ENCODE measurements at places on chromosomes 7 and 10.
A peak's percentile ranks its signal among the peaks of the same experiment; 100 is the strongest.

DNA sequence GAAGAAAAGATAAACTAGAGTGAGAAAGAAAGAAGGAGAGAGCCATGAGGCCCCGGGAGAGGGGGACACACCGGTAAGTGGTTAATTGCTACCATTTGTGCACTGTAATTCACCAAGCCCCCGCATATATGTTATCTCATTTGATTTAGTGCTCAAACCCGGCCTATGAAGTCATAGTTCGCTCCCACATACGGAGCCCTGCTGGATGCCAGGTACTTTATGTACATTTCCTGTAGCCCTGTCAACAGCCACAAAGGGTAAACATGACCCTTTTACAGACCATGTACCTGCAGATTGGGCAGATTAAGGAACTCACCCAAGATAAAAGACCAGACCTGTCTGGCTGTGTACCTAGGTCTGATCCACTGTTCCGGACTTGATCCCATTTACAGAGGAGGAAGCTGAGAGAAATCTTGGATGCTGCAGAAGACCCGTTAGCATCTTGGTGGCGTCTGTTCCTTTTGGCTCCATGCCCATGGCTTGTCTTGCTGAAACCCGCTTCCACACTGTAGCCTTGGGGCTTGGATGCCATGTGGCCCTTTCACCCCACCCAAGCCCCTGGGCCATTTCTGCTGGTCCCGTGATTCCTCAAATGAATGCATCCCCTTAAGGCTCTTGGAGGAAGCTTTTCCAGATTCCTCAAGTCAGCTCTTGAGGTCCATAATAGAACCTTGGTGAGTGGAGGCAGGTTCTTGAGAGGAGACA is 32.3 kb downstream of the FAM241B start:
- no peak for DNase-seq

- DNase-seq: no peak
These were observed 13.5 kb upstream of the NFKB2 start for GRCh38 chr10:102381983-102382382.

- no peak for DNase-seq
These were observed 72.7 kb upstream of the PRKG1 start for GRCh38 chr10:51001587-51001986.

DNA sequence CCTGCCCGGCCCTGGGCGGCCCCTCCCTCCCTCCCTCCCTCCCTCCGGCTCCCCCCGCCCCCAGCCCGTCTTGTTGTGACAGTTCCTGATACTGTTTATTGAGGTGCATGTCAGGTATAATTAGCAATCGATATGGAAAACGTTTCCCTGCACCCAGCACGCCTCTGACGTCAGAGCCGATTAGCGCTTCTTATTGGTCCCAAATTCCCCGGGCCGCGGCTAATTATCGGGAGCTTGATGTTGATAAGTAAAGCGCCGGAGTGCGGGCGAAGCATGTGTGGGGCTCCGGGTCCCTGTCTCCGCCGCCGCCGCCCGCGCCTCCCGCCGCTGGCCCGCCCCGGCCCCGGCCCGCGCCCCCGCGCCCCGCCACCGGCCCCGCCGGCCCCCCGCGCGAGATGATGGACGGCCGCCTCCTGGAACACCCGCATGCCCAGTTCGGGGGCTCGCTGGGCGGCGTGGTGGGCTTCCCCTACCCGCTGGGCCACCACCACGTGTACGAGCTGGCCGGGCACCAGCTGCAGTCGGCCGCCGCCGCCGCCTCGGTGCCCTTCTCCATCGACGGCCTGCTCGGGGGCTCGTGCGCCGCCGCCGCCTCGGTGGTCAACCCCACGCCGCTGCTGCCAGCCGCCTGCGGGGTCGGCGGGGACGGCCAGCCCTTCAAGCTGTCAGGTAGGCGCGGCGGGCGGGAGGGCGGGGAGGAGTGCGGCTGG is at the start of gene UNCX:
Gene UNCX, plus strand, starts transcription at position 250 of the 710 bp plus-strand sequence. Its CDS starts 146 bp downstream, at position 396.
- no peak for DNase-seq

DNA sequence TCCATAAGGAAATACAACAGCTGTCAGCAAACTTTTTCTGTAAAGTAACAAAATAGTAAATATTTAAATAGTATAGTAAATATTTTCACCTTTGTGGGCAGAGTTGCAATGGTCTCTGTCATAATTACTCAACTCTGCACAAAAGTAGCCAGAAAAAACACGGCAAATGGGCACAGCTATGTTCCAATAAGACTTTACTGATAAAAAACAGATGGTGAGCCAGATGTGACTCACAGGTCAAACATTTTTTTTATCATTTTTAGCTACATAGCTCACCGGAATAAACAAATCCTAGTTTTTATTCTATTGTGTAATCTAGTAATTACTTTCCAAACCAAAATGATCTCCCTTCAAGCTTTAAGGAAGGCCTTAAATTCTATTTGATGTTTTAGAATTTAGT is 55.3 kb downstream of the NCAPG2 start:
- peak; percentile 55 for DNase-seq

GRCh38 chr10:121494296-121494695 is 103.9 kb downstream of the FGFR2 start:
- DNase-seq: no peak

- DNase-seq: no peak
These were observed 4.9 kb downstream of the SMARCD3 start for GRCh38 chr7:151243408-151244195.

DNA sequence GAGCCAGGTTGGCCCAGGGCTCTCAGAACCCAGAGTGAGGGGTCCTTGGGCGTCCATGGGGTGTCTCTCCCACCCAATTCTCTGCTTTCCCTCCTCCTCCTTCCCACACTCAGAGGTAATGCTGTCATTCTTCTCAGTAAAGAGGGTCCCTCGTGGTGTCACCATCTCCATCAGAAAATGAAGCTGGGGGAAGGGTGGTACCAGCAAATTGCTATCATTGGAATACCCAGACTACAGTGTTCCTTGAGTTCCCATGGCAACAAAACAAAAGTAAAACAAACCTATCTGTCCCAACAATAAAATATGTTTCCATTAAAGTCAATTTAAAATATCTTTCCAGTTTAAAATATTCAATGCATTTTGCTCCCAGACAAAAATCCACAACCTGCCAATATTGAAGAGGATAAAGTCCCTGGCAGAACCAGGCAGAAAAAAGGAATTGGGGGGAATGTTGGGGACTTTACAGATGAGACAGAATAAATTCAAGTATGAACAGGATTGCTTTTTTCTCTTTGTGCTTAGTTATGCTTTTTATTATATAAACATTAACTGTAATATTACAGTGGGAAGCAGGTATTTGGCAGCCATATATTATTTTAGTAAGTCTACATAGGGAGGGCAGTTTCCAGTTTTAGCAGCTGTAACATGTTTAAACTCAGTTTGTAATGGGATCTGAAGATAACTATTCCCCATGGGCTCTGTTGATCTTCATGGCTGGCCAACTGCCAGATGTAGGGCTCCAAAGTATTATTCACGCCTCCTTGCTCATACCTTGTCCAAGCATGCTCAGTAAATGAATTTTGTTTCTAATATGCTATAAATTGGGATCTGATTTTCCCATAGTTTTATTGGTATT is 182.1 kb downstream of the ARID5B start:
- peak; percentile 57 for DNase-seq

DNA sequence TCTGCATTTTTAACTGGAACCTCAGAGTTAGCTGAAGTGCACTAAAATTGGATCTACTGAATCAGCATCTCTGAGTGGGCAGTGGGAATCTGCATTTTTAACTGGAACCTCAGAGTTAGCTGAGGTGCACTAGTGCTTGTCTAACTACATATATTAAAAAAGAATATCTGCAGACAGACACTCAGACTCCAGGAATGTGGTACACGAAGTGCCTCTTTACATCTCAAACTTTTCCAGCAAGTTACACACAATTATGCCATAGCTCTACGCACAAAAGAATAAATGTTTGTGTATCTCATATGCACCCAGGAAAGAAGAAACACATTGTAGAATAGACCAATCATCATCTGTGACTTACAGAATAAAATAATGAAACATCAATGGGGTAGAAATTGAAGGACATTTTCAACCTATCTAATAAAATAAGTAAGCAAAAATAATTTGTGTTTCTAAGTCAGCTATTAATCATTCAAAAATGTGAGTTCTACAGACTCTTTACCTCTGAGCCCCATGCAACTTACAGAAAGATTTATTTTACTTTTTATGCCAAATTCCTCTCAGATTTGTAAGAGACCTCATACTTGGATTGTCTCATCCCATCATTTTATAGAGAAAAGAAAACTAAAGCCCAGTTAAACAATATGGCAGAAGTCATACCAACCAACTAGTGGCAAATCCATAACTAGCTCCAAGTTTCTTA is 28.3 kb downstream of the PPP1R3A start:
- DNase-seq: no peak

DNA sequence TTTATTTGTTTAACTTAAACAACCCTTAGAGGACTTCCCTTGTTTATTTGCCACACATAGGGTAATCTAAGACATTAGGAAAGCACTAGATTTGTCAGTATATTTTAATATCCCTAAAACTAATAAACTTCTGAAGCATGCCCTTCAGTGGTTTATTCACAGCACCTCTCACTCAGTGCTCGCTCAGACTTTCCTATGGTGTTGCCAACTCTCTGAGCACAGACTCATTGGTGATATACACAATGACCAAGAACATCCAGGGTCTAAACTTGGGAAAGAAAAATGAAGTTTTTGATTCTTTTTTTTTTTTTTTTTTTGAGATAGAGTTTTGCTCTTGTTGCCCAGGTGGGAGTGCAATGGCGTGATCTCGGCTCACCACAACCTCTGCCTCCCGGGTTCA is 82.2 kb downstream of the RAB11FIP2 start:
- DNase-seq: no peak

GRCh38 chr7:99440195-99440594 is 1.5 kb downstream of the CPSF4 start:
- no peak for DNase-seq

DNA sequence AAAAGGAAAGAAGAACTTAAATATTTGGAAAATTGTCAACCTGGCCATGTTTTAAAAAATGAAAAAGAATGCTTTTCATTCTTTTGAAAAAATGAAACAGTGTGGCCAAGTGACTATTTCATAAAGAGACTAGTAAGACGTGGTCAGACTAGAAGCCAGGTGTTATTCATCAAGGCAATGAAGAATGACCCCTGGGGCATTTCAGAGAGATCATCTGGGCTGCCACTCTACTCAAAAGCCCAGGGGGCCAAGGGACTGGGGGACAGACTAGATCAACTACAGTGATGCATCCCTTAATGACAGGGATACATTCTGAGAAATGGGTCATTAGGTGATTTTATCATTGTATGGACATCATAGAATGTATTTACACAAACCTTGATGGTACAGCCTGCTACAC is 199.4 kb downstream of the STK31 start:
- DNase-seq: no peak

GRCh38 chr10:123144697-123145541 is 3.0 kb upstream of the HMX2 start:
- DNase-seq: no peak

- peak; percentile 4 for DNase-seq
These were observed 57.8 kb downstream of the PRKCQ start for GRCh38 chr10:6522230-6522629.

- peak; percentile 66 for DNase-seq
These were observed 38.1 kb downstream of the EXOC6 start for GRCh38 chr10:92886334-92886961.

- no peak for DNase-seq
These were observed 265.1 kb downstream of the ETV1 start for GRCh38 chr7:13724191-13724976.

GRCh38 chr10:121765204-121765603 is 162.6 kb downstream of the ATE1 start:
- no peak for DNase-seq

GRCh38 chr7:154217688-154218340 is 165.6 kb downstream of the DPP6 start:
- no peak for DNase-seq

GRCh38 chr7:45721686-45722598 is 147.8 kb downstream of the ADCY1 start:
- no peak for DNase-seq

DNA sequence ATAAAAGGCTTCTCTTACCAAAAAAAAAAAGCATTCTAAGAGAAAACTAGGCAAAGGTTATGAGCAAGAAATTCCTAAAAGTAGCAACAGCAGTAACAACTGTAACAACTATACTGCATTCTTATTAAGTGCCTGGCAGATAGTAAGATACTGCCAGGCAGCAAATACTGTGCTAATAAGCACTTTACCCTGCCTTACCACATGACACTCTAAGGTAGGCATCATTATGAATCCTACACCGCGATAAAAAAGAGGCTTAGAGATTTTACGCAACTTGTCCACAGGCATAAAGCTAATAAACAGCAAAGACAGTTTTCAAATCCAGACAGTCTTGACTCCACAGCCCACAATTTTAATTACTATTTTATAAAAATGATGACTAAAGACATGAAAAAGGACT is 83.2 kb downstream of the USP6NL start:
- DNase-seq: no peak

GRCh38 chr10:131650771-131651673 is 249.8 kb upstream of the PPP2R2D start:
- DNase-seq: no peak

- DNase-seq: peak; percentile 45
These were observed 34.5 kb upstream of the MEOX2 start for GRCh38 chr7:15720849-15721471.

- no peak for DNase-seq
These were observed 200.2 kb downstream of the DYNC1I1 start for GRCh38 chr7:95972523-95972922.

GRCh38 chr7:37930226-37930948 is 9.9 kb downstream of the EPDR1 start:
- DNase-seq: peak; percentile 13

GRCh38 chr10:26573674-26574073 is 123.8 kb upstream of the PDSS1 start:
- DNase-seq: peak; percentile 5

DNA sequence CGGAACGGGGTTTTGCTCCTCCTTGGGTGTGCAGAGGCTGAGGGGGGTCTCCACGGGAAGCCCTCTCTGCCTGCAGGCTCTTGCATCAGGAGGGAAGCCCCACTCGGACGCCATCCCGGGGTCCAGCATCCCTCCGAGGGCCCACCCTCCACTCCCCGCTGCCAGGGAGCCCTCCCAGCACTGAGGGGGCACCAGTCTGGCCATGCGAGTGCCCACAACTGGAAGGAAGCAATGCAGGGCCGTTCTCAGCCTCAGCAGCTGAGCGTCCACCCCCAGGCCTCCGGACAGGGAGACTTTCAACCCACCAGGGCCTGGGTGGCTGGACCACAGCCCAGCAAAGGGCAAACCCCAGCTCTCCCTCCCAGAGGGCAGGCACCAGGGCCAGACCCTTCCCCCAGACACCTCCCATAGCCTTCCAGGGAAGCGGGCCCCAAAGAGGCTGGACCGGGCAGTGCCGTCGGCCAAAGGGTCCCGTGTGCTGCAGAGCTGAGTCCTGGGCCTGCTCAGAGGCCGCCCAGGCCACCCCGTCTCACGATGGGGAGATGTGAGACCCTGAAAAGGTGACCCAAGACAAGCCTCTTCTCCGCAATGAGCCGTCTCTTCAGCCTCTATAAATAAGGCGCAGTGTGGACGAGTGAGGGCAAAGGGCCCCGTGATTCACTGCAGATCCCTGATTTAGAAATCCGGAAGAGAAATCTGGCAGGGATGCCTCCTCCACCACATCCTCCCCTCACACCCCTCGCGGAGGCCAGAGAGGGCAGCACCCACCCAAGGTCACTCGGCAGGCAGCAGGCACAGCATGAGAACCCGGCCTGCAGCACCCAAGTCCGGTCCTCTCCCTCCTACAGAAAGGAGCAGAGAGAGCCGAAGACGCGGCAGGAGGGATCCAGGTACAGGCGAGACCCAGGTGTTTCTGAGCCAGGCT is 81.9 kb upstream of the DNAAF5 start:
- no peak for DNase-seq
